Activated naive CD4-positive, alpha-beta T cell treated with anti-CD3 and anti-CD28 coated beads, Interleukin-2, amount 50 U/mL, for 16 hours (primary cell): ENCODE measurements at places on chromosomes 4 and X.

DNA sequence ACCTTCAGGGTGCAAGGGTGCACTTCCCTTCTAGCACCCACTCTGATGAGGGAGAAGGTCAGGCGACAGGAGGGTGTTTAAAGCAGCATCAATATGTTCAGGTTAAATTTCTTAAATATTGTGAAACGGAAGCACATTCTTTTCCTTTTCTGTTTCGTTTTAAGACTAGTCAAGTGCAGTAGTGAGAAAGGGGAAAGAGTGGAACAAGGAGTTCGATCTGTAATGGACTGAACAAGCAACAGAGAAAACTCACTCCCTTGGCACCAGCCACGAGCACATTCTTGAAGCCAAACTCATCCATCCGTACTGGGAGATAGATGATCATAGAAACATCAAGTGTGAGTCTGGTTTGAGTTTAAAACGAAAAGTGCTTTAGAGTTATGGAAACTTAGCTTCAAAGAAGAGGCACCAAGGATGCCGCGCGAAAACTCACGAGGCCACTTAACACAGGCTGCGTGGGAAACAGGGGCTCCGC, 815 bp downstream of the FAM53A start:
- DNase-seq = no peak

- no peak for DNase-seq
These were observed 42.1 kb downstream of the PDGFC start for GRCh38 chr4:156929386-156930105.

GRCh38 chr4:178090640-178091411, 648.6 kb upstream of the AGA start:
- DNase-seq = no peak

GRCh38 chr4:110184140-110184790, 14.2 kb downstream of the ELOVL6 start:
- DNase-seq = no peak

DNA sequence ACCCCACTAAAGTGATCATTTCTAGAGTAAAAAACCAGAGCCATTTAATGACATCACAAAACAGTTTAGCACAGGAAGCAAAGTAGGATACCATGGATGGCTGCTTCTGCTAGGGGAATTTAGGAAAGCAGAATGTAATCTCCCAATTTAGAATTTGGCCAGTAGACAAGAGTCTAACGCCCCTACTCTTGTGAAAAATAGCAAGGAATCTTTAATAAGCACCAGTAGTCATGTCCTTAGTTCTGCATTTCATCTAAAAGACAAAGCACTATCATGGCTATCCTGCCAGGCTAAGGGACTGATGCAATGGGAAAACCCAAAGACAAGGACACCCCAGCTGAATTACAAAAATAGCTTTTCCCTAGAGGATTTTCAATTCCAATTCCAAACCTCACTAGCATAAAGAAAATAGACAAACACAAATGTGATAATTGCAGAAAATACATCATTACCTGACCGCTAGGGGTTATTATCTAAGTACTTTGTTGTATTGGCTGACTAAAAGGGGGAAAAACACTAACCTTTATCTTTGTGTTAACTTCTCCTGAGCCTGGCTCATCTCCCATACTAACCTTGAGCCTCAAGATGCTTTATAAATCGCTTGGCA, 2.6 kb upstream of the AMMECR1 start:
- no peak for DNase-seq

GRCh38 chr4:152064753-152065152, 303.9 kb upstream of the GATB start:
- no peak for DNase-seq

DNA sequence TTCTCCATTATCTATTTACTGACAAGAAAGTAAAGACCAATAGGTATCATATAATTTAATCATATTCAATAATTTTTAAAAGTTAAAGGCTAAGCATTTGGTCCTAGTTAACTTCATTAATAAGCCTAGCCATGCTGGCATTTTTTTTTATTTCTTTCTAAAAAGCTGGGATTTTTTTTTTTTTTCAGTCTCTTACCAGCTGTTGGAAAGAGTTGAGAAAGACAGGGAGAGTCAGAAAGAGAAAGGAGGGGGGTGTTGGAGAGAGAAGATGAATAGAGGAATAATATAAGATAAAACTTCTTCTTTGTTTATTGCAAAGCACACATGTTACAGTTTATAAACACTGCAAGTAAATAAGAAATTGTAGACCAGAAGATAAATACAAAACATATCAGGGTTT, 5.9 kb upstream of the NR3C2 start:
- DNase-seq = no peak

GRCh38 chr4:23161787-23162186, 469.1 kb downstream of the GBA3 start:
- no peak for DNase-seq

- no peak for DNase-seq
These were observed 199.0 kb upstream of the NUDT6 start for GRCh38 chr4:123121241-123121907.

GRCh38 chrX:3286196-3286945, 60.1 kb downstream of the MXRA5 start:
- DNase-seq = no peak

GRCh38 chrX:41389311-41389888, 55.4 kb downstream of the DDX3X start:
- DNase-seq = no peak

- no peak for DNase-seq
These were observed 4.1 kb downstream of the ABCB7 start for GRCh38 chrX:75151827-75152592.

GRCh38 chr4:95360256-95360903, 188.4 kb downstream of the UNC5C start:
- no peak for DNase-seq

GRCh38 chr4:88315460-88316017, 31.2 kb upstream of the PPM1K start:
- DNase-seq = no peak

GRCh38 chr4:186078981-186079638, 10.2 kb downstream of the TLR3 start:
- DNase-seq = no peak

GRCh38 chr4:71184195-71184781, 154.5 kb upstream of the SLC4A4 start:
- DNase-seq = peak; percentile 17

DNA sequence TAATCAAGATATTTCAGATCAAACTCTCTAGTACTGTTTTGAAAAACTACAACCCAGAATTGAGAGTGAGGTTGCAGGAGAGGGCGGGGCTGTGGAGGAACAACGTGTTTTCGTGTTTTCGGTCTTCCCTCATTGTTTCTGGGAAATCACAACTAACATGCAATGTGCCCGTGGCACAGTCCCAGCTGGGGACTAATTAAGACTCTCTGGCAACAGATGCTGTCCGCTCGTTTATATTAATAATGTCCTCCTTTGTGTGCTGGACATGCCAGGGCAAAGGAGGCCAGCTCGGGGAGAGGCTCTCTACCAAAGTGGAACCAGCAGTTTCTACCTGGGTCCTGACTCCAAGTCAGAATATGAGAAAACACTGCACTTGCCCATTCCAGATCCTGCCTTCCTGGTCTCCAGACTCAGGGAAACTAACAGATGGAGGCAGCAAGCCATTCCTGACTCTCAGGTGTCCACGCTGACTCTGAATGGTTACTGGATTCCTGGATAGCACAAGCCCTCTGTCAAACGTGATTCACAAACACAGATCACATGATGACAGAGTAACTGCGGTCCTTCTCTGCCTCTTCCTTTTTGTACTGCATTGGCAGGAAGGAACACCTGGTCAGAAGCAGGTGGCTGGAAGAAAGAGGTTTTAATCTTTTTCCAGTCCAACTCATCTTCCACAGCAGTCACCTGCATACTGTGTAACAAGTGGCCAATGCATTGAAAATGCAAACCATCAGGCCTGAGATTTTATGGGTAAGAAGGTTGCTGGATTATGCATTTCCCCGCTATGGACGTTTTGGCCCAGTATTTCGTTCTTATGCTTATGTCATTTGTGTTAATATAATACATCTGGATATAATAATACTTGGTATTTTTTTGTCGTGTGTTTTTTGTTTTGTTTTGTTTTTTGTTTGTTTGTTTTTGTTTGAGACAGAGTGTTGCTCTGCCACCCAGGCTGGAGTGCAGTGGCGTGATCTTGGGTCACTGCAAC, 65.0 kb downstream of the COQ2 start:
- peak; percentile 77 for DNase-seq

DNA sequence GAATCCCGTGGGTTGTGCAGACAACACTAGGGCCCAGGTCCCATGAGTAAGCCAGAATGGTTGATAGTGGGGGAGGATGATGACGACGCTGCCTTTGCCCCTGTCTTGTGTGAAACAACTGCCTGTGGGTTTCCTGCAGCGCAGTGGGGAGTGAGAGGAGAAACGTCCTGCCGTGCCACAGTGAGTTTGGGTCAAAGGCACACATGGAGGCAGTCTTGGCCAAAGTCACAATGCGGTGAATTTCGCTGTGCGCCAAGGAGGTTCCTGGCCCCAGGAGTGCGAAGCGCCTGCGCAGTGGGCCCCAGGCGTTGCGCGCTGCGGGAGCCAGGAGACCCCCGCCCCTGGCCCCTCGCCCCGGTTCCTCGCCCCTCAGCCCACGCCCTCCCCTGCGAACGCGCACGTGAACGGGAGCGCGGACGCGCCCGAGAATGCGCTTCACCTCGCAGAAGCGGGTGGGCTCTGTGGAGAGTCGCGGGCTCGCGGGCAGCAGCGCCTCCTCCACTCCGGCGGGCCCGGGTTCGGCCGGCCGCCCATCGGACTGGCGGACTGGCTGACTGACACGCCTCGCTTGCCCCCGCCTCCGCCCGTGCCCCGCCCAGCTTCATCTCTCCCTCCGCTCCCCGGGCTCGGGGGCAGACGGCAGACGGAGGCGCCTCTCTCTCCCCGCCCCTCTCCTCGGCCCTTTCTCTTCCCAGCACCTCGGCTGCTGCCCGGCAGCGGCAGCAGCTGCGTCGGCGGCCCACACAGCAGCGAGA, at the start of gene NUDT10:
TSS of gene NUDT10 (plus strand) at position 635 of the 755 bp plus-strand sequence. CDS start 144 bp downstream, outside the sequence.
- DNase-seq = peak; percentile 39

DNA sequence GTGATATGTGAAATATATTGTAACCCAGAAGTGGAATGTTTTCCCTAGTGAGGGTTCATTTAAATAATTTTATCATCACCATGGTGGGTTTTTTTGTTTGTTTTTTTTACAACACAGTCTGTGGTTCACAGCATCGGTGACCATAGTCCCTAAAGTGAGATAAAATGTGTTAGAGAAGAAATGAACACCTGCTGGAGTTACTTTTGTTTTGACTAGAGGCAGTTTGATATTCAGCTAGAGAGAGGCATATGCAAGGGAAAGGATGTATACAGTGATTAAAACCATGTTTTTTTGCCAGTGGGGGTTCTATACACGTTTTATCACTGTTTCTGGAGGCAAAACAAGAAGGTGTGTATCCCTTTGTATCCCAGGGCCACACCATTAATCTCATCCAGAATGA, 541.5 kb downstream of the PCDH7 start:
- DNase-seq = no peak

DNA sequence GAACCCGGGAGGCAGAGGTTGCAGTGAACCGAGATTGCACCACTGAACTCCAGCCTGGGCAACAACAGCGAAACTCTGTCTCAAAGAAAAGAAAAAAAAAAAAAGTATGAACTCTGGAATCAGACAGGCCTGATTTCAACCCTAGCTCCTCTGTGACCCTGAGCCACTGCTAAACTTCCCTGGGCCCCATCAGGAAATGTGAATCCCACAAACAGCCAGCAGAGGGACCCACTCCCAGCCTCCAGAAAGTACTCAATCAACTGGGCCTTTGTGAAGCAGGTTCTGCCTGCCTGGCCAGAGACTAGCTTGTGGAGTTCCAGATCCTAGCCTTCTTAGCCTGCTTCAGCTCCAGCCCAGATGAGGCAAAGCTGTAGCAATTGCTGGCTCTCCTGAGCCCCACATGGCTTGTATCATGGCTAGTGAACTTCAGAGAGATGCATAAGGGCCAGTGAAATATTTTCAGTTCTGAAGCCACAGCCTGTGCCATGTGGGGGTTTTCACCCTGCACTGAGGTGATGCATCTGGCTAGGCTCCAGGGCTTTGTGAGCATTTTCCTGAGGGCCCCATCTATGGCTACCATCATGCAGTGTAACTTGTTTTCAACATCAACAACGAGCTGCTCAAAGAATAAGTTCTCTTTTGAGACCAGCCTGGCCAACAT, 7.2 kb upstream of the IDS start:
- DNase-seq = peak; percentile 46

- no peak for DNase-seq
These were observed 25.4 kb downstream of the SORCS2 start for GRCh38 chr4:7217474-7218321.

DNA sequence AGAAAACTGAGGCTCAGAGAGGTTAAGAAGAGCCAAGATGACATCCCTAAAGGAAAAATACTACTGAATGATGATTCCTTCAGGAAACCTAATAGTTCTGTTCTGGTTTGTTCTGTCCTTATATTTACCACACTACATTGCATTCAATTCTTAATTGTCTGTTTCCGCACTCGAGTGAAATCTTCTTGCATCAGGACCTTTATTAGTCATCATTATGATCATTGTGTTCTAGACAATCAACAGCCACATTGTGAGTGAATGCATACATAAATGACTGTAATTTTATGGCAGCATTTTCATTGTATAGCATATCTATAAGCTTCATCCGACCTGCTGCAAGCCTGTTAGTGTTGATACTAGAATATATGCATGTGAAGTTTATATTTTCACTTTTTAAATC, 156.7 kb upstream of the FAM241A start:
- no peak for DNase-seq

DNA sequence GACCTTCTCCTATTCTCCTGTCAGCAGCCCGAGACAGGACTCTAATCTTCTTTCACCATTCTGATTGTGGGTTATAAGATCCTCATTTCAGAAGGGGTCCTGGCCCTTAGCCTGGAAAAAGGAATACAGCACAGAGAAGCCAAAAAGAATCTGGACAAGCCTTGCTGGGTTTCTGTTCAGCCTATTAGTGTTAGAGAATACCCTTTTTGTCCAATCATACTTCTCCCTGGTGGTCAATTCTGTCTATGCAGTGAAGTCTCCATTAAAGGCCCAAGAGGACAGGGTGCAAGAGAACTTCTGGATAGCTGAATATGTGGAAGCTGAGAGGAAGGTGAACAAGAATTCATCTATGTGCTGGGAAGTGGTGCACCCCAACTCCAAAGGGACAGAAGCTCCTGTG, 105.7 kb upstream of the AGA start:
- no peak for DNase-seq

DNA sequence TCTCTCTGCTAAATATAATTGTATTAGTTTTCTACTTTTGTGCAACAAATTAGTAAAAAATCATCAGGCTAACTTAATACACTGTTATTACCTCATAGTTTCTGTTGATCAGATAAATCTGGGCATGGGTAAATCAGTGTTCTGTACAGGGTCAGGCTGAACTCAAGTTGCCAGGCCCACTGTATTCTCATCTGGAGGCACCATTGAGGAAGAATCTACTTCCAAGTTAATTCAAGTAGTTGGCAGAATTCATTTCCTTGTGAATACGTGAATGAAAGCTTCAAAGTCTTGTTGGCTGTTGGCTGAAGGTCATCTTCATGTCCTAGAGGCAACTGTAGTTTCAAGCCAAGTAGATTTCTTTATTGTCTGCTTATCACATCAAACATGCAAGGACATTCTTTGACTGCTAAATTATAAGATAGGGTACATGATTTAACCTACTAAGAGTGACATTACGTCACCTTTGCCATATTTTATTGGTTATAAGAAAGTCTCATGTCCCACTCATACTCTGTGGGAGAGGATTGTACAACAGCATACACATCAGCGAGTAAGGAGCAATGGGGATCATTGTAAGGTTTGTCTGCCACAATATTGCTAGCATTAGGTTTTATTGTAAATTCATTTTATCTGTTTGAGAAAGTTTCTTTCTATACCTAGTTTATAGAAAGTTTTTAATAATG, 1219.0 kb downstream of the ARAP2 start:
- DNase-seq = no peak
